Thoracic aorta (tissue), 2 donors: ENCODE measurements at places on chromosomes 5 and 9. TPM values are rescaled to one million over a fixed set of nuclear protein-coding genes. Genes with fewer than 3 reads are reported as not detected.

GRCh38 chr5:98604301-98604700 is 169.2 kb upstream of the RGMB start:
- DNase-seq, result no peak

DNA sequence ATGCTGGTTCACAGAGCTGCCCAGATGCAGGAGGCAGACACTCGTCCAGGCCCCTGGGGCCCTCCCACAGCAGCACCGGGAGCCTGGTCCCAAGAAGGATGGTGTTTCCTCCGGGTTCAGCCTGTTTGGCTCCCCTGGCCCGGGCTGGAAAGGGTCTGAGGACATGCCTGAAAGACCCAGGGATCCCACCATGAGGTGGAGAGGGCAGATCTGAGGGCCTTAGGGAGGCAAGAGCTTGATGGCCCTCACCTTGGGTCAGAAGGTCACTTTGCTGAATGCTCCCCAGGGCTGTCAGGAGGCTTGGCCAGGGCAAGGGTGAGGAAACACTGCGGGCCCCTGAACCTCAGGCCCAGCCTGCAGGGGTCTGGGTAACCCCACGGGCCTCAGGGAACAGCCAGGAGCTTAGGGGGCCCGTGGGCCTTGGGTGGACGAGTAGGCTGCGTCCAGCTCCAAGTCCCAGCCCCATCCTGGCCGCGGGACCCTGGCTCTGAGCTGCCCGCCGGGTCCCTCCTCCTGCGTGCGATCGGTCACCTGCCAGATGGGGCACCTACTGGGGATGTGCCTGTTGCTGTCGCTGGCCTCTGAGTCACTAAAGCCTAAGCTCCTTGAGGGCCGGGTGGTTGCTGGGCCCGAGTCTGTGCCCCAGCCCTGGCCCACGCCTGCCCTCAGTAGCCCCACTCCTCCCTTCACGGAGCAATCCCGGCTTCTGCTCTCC is 106.2 kb downstream of the ZNF354C start:
- DNase-seq, result no peak

GRCh38 chr5:174528821-174529544 is 195.4 kb upstream of the MSX2 start:
- DNase-seq, result no peak

- no peak for DNase-seq
Observed at GRCh38 chr5:87665166-87665565, 252.4 kb upstream of the CCNH start.

GRCh38 chr5:76800579-76800978 is 18.3 kb upstream of the F2RL1 start:
- DNase-seq, result no peak

DNA sequence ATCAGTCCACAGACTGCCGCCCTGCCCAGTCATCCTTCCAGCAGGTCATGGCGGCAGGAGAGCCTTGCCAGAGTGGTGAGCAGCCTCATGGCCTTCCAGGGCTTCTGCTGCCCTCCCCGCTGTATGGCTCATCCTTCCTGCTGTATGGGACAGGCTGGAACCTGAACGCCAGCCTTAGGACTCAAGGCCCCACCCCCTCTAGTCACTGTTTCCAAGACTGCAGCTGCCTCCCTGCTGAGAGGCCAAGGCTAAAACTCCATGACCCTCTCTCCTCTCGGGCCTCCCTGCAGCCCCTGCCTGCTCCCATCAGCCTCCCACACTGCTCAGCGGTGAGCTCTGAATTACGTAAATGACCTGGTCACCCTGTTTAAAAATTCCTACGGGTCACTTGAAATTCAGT is 227.5 kb downstream of the AGTPBP1 start:
- DNase-seq, result no peak

- no peak for DNase-seq
Observed at GRCh38 chr5:131595088-131596033, 39.7 kb downstream of the RAPGEF6 start.

DNA sequence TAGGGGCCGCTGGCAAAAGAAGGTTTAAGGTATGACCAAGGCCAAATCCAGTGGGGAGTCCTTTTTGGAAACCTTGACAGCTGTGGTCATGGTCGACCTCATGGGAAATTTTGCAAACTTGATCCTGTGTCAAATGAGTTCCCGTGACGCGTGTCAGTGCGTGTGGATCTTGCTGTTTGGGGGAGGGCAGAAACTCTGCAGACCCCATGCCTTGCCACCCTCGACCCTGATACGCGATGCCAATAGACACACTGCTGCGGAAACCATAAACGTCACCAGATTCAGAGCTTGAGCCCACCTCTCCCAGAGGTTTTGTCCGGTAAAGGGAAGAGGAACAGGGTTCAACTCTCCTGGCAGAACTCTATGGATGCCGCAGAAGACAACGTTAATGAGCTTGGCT is 104.7 kb downstream of the ADAMTS2 start:
- DNase-seq, result no peak

DNA sequence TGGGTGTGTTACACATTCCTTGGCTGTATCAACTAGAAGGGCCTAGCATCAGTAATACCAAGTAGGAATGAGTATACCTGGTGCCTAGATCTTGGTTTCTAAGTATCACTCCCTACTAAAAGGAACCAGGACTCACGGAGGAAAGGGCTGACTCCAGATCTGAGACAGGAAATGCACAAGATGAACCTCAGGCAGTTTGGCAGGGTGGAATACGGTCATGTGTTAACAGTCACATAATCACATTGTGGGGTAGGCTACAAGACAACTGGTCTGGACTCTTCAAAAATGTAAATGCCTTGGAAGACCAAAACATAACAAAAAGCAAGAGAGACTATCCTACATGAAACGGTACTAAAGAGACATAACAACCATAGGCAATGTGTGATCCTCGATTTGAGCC is 158.8 kb downstream of the CRB2 start:
- DNase-seq, result no peak

GRCh38 chr9:131397100-131397790 is 3.4 kb downstream of the PRRC2B start:
- no peak for DNase-seq

- no peak for DNase-seq
Observed at GRCh38 chr5:168601972-168602371, 22.8 kb upstream of the PANK3 start.

Gene CDH6
- 15.9 TPM for total RNA-seq

Gene NRARP
- total RNA-seq, result 8.5 TPM

Gene LCP2
- total RNA-seq, result 56.9 TPM
